ENCODE measurements at places on chromosomes 6 and 20.

- no peak for DNase-seq
These were observed 31.4 kb downstream of the FOXP4 start for GRCh38 chr6:41577356-41578216.

GRCh38 chr6:93059911-93060310 lies 359.4 kb downstream of the EPHA7 start:
- no peak for DNase-seq

GRCh38 chr20:24762371-24762770 lies 186.7 kb upstream of the CST7 start:
- DNase-seq: no peak

DNA sequence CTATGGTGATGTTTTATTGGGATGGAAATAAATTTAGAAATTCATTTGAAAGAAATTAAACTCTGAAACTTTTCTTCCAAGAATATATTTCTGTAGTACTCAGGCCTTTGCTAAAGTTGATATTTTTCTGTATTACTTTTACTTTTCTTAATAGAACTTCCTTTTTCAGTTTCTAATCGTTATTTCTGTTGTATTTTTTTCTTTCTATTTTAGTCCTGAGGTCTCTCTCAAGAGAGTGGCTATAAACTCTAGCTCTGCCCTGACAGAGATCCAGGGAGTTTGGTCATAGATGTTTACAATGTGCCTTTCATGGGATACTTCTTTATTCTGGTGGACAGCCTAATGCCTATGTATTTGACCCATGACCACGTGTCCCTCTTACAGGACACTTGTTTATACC lies 51.0 kb downstream of the OR2B6 start:
- DNase-seq: no peak

DNA sequence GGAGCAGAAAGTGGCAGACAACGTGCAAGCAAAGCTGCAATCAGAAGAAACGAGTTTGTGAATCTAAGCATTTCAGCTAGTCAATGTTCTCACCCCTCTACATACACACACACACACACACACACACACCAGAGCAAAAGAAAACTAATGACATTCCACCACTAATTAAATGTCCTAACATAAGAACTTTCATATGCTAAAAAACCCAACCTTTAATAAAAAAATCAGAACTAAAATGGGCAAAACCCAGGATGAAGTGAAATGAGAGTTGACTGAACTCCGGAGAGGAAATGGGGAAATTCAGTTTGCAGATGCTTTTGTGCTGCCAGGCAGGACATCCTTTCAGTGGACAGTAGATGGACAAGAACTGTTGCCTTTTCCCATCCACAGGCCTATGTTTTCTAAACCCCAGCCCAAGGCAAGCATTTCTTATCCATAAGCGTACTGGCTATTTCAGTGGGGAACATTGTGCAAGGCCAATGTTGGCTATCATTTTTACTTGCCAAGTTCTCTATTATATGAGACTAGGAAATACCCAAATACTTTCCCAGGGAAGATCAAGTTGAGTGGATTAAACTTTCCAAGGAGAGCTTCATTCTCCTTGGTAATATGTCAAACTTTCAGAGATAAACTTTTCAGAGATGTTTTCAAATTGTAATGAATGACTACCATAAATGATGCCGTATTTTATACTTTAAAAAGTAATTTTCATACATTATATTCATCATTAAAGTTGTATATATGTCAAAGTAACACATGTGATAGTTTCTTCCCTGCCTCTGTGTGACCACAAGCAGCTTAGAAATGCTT lies 27.3 kb downstream of the RIN2 start:
- DNase-seq: no peak

DNA sequence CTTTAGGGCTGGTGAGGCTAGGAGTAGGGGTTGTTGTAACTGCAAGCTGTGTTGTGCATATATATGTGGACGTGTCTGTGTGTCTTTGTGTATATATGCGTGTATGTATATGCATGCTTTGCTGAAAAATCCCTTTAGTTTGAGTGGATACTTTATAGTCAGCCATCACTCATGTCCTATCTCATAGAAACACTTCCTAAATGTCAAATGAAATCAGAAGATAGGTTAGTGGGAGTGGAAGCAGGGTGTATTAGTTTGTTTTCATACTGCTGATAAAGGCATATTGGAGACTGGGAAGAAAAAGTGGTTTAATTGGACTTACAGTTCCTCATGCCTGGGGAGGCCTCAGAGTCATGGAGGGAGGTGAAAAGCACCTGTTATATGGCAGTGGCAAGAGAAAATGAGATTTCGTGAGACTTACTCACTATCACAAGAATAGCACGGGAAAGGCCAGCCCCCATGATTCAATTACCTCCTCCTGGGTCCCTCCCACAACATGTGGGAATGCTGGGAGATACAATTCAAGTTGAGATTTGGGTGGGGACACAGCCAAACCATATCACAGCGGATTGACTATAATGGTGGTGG lies 131.1 kb downstream of the JARID2 start:
- DNase-seq: no peak

DNA sequence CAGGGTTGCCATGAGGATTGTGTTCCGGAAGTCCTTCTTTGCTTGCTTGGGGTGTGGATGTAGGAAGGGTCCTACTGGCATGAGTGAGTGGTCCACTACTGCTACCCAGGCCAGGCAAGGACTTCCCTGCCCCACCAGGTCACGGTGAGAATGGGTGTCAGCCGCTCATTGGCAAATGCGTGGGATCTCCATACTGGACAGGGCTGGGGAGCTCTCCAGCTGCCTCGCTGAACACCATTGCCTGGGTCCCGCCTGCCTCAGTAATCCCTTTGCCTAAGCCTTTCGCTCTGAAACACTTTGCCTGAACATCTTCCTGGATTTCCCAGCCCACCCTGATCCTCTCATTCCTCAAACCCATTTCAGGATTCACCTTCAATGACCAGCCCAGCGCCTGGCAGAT lies 59.5 kb downstream of the CTCFL start:
- DNase-seq: no peak

- no peak for DNase-seq
These were observed 24.4 kb downstream of the TBC1D32 start for GRCh38 chr6:121309768-121310469.

DNA sequence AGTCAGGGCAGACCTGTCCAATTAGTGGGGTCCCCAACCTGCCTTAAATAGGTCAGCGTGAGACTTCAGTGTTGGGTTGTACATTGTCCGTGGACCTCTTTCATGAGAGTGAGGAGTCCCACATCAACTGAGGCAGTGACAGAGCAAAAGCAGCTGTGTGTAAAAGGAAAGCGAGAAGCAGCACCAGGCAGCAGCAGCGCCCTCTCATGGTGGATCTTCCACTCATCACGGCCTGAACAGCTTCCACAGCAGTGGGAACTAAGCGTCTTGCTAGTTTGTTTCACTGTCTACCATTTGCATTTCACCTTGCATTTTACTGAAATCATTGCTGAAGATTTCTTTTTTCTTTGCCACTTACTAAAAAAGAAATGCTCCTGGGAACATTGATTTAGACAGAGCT lies 333.8 kb downstream of the PKHD1 start:
- DNase-seq: no peak

DNA sequence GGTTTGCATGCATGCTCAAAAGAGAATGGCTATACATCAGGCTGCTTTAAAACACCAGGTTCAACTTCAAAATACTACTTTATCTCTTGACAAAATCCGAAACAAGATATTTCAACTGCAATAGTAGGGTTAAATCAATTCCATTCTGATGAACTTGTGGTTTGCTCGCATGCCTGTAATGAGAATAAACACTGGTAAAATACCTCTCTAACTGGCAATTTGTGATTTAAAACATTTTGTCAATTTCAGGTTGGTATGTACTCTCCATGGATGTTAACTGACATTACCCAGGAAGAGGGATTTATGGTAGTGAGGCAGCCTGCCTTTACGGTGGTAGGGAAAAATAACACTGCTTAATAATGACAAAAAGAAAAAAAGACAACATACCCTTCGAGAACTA lies 74.4 kb downstream of the MBOAT1 start:
- DNase-seq: no peak

- no peak for DNase-seq
These were observed 944 bp upstream of the C6orf136 start for GRCh38 chr6:30645989-30646388.

DNA sequence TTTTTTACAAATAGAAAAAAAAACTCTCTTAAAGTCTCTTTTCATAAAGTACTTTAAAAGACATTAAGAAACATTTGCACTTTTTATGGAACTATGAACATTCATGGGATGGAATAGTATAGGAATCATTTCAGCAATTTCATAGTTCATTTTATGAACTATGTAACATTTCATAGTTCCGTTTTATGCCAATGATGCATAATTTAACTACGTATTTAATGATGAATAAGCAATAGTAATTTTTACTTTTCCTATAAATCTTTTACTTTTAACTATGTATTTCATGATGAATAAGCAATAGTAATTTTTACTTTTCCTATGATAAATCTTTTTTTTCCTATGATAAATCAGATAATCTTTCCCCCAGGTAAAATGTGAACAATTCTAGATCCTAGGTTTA lies 47.7 kb downstream of the FAM184A start:
- no peak for DNase-seq

DNA sequence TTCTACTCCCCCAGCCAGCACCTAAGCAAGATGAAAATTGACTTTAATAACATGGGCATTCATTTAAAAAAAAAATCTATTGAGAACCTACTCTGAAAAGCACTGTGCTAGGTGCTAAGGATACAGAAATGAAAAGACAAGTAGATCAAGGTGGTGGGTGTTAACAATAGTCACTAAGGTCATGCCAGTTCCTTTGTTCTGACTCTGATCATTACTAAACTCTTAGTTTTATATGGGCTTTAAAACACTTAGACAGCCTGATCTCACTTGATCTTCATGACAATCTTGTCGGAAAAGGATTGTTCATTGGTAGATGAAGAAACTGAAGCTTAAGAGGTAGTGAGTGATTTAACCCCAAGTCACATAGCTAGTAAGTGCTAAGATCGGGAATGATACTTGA lies 285.7 kb upstream of the PRDM1 start:
- DNase-seq: no peak

GRCh38 chr6:108321253-108321747 lies 26.4 kb downstream of the AFG1L start:
- DNase-seq: no peak

- DNase-seq: no peak
These were observed 3.7 kb downstream of the FOXF2 start for GRCh38 chr6:1392813-1393640.

GRCh38 chr6:2426561-2427340 lies 181.3 kb upstream of the GMDS start:
- DNase-seq: no peak

- no peak for DNase-seq
These were observed 23.7 kb downstream of the HLA-A start for GRCh38 chr6:29965873-29966601.

DNA sequence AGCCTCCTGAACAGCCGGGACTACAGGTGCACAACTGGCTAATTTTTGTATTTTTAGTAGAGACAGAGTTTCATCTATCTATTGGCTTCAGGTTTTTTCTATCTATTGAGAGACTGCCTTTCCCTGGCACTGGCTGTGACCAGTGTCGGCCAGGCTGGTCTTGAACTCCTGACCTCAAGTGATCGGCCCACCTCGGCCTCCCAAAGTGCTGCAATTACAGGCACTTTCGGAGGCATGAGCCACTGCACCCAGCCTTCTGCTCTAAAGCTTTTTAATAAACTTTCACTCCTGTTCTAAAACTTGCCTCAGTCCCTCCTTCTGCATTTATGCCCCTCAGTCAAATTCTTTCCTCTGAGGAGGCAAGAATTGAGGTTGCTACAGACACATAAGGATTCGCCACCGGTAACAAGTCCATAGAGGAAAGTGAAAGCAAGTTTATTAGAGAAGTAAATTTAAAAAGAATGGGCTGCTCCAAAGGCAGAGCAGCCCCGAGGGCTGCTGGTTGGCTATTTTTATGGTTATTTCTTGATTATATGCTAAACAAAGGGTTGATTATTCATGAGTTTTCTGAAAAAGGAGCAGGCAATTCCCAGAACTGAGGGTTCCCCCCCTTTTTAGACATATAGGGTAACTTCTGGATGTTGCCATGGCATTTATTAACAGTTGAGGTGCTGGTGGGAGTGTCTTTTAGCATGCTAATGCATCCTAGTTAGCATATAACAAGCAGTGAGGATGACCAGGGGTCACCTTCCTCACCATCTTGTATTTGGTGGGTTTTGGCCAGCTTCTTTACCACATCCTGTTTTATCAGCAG lies 44.8 kb upstream of the RNGTT start:
- DNase-seq: no peak

DNA sequence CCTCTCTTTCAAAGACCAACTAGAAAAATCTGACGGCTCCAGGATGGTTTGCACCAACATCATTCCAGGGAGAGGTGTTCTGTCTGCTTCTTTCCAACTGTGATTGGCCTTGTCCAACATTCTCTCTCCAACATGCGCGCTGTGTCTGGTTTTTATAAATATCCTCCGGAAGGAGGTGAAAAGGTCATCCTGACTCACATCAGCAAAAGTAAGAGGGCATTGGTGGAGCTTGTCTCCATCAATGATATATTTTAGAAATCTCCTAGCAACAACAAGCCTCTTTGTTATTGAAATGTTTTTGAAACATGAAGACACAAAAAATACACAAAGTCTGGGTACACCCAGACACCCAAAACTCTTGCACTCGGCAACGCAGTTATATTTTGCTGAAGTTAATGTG lies 475.3 kb upstream of the JARID2 start:
- DNase-seq: no peak

- no peak for DNase-seq
These were observed 21.6 kb downstream of the TPX2 start for GRCh38 chr20:31760519-31761240.

- no peak for DNase-seq
These were observed 44.7 kb downstream of the MYH7B start for GRCh38 chr20:35000311-35000921.

DNA sequence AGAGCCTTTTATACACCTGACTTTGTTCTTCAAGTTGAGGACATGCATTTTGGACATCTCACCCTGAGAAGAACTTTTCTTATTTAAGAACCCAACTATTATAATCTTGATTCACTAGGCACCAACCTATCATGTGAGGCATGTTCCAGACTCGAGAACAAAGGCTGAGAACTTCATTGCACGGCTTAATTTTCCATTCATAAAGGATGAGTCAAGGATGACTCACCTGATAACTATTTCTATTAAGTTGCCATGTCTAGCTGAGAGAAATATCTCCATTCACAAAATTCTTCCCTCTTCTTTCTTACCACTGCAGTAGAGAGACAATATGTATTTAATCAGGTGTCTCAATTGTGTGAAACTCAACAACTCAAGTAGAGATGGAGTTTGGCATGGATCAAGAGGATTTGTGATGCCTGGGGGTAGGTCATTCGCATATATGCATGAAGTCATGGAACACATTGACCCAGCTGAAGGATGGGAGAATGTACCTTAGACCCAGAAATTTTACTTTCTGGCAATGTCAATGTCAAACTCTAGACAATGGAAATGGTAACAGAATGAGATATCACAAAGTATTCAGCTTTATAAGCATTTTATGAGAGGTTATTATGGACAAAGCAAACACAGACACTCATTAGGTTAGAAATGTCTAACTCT lies 208.7 kb upstream of the PRND start:
- DNase-seq: no peak

GRCh38 chr6:149459761-149460160 lies 25.1 kb downstream of the ZC3H12D start:
- no peak for DNase-seq

- peak; percentile 54 for DNase-seq
These were observed 630 bp downstream of the LIME1 start for GRCh38 chr20:63736893-63737694.

GRCh38 chr6:112651239-112651638 lies 304.1 kb downstream of the RFPL4B start:
- no peak for DNase-seq

- no peak for DNase-seq
These were observed 188.7 kb downstream of the CDC5L start for GRCh38 chr6:44576132-44576631.

GRCh38 chr20:45342855-45343531 lies 5.2 kb downstream of the SDC4 start:
- no peak for DNase-seq

Data from memory B cell (primary cell).